ENCODE measurements at places on chromosomes 6 and 20.

GRCh38 chr6:13655700-13656099 is 40.6 kb downstream of the NOL7 start:
- DNase-seq = no peak

GRCh38 chr6:161303628-161304340 is 29.9 kb upstream of the AGPAT4 start:
- DNase-seq = no peak

DNA sequence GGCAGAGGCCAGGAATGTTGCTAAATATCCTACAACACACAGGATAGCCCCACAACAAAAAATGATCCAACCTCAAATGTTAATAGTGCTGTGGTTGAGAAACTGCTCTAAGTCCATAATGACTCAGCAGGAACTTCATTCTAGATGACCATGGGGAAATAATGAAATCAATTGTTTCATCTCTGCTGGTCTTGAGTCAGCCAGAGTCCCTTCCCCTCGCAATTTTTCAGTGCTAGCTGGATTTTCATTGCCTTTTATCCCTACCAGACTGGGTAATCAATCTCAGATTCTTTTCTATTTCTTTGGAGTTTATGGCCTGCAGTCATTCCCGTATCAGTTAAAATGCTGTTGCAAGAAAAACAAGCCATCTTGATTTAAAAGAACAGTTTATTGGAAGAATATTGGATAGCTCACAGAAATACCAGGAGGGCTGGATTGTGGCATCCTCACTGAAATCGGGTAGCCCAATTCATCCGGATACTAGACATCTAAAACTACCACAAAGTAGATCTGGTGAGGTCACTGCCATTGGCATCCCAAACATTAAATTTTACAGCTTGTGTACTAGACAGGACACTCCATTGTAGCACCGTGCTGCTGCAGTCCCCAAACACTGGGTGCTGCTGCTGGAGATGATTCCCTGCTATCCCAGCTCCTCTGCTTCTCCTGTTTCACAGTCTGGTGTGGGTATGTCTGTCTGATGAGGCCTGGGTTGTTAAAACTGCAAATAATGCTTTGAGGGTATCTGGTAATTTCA is 30.3 kb upstream of the POPDC3 start:
- no peak for DNase-seq

DNA sequence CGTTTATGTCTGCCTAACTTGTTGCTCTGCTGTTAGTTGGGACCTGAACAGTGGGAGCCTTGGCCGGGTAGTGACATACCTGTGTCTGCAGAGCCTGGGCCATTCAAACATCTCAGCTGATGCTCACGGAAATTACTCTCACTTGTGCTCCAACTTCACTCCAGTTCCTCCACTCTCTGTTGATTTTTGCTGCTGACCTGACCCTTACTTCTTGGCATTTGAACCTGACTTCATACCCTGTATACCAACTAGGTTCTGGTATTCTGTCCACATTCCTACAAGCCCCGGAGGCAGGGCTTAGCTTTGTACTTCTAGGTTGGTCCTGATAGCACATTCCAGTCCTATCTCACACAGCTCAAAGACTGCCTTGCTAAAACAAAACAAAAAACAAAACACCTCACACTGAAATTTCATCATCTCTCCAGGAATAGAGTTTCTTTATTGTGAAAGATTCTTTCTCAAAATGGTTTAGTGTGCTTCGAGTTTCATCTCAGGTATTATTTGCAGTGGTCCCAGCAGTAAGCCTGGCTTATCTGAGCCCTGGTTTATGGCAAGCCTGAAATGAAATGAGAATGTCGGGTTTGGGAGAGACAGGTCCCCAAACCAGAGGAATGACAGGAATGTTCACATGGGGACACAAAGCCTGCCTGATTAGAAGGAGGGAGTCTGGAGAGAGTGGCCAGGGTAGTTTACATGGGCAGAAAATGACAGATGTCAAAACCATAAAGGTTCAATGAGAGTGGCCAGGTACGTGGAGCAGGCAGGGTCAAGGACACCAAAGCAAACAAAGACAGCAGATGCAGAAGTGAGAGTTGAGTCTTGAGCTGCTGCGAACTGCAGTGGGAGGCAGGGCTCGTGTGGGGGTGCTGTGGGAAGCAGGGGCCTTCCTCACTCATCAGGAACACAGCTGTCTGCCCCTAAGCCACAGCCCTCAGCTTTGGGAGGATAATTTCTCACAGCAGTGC is 174.2 kb upstream of the HDAC2 start:
- no peak for DNase-seq

DNA sequence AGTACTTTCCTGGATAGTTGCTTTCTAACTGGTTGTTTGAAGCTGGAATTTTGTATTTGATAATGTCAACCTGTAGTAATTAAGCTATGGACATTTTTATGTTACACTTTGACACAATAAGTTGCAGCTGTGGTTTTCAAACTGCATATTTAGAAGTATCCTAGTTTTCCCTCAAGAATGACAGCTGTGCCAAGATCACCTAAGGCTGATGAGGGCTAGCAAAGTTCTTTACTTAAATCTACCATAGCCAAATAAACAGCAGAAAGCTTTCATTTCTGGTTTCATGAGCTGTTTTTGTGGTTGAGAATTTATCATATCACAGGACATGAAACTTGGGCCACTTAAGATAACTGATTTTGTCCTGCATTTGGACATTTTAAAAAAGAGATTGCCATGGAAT is 30.6 kb downstream of the FAM229B start:
- DNase-seq = no peak

DNA sequence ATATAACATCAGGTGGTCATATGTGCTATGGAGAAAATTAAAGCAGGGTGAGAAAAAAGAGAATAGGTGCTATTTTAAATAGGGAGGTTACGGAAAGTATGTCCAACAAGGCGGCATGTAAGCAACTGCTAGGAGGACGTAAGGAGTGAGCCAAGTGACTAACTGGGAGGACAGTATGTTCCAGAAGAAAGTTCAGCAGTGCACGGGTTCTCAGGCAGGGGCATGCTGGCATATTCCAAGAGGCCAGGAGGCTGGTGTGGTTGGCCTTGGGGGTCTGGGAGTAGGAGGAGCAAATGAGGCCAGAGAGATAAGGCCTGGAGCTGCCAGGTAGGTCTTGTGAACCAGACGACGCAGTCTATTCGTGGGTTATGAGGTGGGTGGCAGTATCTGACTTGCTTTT is 112.4 kb downstream of the ARMC2 start:
- no peak for DNase-seq

GRCh38 chr6:130359736-130360135 is 6.1 kb upstream of the TMEM200A start:
- no peak for DNase-seq

GRCh38 chr6:46097366-46097765 is 32.4 kb upstream of the ENPP4 start:
- no peak for DNase-seq

GRCh38 chr20:43844778-43845614 is 69.7 kb upstream of the TOX2 start:
- DNase-seq = no peak

DNA sequence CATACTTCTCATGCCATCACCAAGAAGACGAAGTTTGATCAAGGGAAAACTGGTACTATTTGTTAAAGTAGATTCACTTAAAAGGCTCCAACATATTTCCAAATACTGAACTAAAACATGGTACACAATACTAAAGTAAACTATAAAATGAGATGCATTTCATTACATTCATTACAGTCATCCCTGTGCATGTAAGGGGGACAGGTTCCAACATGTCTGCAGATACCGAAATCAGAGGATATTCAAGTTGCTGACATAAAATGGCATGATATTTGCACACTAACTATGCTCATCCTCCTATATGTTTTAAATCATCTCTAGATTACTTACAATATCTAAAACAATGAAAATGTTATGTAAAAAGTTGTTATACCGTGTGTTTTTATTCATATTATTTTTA is 893.9 kb upstream of the MANEA start:
- no peak for DNase-seq

DNA sequence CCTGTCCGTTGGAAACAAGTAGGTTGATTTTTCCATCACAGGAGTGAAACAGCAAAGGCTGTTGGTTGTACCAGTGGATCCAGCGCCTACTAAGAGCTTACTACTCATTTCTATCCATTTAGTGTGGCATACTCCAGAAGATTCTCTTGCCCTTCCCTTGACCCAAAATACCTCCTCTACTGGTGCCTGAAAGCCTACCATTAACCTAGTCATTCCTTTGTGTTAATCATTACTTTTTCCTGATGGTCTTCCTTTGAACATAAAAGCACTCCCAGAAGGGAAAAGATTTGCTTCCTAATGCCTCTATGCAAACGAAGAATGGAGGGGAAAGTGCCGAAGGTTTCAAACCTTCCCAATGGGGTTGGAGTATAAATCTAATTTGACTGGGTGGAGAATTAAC is 123.3 kb downstream of the QRSL1 start:
- no peak for DNase-seq

- DNase-seq = no peak
Measured at GRCh38 chr6:130178692-130179091, 44.1 kb downstream of the SAMD3 start.

GRCh38 chr6:42001506-42001905 is 48.8 kb upstream of the TAF8 start:
- no peak for DNase-seq

DNA sequence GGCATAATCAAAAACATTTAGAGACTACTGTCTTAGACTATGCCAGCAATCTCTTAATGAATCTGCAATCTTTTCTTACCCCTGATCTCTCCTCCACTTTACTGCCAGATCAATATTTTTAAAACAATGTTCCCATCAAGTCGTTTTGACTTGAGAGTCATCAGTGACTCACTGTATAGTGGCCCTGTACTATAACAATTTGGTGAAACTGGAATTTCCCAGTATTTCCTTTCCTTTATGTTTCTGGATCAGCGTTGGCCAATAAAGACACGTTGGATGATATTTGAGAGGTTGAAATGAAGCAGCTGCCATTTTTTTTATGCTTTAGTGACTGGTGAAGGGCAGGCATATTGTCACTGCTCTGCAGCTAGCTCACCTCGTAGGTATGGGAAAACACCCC is 10.1 kb upstream of the SMIM13 start:
- no peak for DNase-seq

- DNase-seq = no peak
Measured at GRCh38 chr6:79684876-79685275, 53.7 kb downstream of the SH3BGRL2 start.

- no peak for DNase-seq
Measured at GRCh38 chr20:46970937-46971630, 76.4 kb downstream of the EYA2 start.

- DNase-seq = no peak
Measured at GRCh38 chr6:540490-540889, 116.4 kb downstream of the HUS1B start.

DNA sequence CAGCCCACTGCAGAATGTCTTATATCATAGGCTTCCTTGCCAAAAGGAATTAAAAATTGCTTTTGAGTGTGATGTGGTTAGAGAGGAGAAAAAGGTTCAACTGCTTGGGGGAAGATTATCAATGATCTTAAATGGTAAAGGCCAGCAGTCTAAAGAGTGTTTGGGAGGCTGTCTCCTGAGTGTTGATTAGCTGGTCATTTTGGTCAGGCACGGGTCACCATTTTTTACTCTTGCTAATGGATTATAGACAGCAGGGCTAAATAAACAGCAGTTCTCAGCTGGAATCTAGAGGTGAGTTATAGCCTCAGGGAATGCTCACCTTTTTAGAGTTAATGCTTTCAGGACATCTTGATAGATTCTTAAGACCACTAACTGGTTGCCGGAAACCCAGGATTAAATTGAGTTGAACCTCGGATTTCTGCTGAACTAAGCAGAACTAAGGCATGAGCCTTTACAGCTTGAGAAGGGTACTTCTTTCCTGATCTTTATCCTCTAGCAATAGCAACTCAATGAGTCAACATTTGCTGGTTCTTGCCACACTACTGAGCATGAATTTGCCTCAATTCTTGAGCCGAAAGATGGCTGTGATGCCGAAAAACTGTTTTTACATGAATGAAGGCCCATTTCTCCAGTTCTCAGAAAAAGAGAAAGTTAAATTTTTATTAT is 120.4 kb downstream of the LRRC1 start:
- no peak for DNase-seq

DNA sequence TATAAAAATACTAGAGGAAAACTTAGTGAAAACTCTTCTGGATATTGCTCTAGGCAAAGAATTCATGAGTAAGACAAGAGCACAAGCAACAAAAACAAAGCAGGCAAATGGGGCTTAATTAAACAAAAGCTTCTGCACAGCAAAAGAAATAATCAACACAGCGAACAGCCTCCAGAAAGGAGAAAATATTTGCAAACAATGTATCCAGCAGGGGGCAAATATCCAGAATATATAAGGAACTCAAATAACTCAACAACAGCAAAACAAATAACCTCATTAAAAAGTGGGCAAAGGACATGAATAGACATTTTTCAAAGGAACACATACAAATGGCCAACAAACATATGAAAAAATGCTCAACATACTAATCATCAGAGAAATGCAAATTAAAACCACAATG is 17.1 kb upstream of the HECA start:
- DNase-seq = no peak

DNA sequence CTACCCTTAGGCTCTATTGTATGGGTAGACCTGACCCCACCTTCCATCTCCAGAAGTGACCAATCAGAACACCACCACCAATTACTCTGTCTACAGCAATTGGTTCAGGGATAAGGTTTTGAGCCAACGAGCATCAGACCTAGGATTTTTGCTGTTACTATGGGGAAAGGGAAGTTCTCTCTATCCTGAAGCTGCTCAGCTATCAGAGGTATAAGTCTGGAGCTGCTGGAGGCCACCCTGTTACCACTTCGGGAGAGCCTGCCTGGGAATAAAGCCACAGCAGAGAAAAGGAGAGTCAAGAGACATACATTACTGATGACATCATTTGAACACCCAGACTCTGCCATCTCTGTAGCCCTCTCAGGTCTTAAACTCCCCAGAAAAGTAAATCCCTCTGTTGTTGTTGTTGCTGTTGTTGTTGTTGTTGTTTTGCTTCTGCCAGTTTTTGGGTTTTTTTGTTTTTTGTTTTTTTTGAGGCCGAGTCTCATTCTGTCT is 94.5 kb downstream of the PREX1 start:
- no peak for DNase-seq

- no peak for DNase-seq
Measured at GRCh38 chr6:83517500-83517899, 5.2 kb downstream of the PRSS35 start.

- DNase-seq = no peak
Measured at GRCh38 chr6:87699576-87699975, 2.5 kb downstream of the AKIRIN2 start.

- DNase-seq = no peak
Measured at GRCh38 chr6:85660181-85660611, 17.5 kb upstream of the SYNCRIP start.

DNA sequence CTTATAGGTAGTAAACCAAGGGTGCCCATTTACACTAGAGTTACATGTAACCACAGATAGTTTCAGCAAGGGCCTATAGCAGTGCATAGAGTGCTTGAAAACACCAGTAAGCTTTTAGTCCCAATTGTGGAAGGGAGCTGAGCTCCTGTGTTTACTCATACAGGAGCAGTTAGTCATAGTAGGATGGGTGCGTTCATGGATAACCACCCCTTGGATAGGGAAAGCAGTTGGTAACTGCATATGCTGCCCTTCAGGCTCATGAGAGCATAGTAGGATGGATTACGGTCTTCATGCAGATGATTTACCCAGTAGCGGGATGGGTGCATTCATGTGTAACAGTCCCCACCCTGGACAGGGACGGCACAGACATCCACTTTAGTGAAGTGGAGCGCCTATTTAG is 45.1 kb downstream of the OR2B6 start:
- DNase-seq = no peak

- no peak for DNase-seq
Measured at GRCh38 chr6:125802383-125802782, 11.6 kb downstream of the NCOA7 start.

- DNase-seq = no peak
Measured at GRCh38 chr6:97914912-97915311, 631.9 kb upstream of the MMS22L start.

GRCh38 chr20:48791014-48791413 is 36.8 kb downstream of the PREX1 start:
- no peak for DNase-seq

Data from D721Med (cell line).